Activated T-helper 2 cell treated with anti-CD3 and anti-CD28 coated beads, Interferon-gamma antibody, Interleukin-2, Interleukin-4, amounts not matched to agents 10 μg/mL and 5 μg/mL and 100 μg/mL, durations not matched to agents 14 hours and 24 hours and 36 hours (primary cell): ENCODE measurements at places on chromosomes 13 and 19.

DNA sequence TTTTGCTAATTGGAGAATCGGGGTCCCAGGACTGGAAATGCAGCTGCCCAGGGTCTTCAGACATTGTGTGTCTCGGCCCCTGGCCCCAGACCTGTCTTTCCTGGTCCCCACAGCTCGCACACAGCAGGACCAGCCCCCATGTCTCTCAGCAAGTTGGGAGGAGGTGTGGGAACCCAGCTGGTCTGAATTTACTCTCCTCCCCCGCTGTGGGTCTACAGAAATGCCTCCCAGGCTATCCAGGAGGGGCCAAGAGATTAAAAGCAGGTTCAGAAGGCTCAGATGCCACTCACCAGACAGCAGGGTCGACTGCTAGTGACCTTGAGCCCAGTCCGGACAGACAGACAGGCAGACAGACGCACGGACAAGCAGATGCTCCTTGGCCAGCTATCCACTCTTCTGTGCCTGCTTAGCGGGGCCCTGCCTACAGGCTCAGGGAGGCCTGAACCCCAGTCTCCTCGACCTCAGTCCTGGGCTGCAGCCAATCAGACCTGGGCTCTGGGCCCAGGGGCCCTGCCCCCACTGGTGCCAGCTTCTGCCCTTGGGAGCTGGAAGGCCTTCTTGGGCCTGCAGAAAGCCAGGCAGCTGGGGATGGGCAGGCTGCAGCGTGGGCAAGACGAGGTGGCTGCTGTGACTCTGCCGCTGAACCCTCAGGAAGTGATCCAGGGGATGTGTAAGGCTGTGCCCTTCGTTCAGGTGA is at the start of gene DAND5:
Gene DAND5 (plus strand): TSS at position 285 of the 697 bp plus-strand sequence. CDS start 85 bp downstream, at position 370.
- no peak within 1 kb of the TSS for H3K27ac ChIP-seq
- no peak within 1 kb of the TSS for H3K4me3 ChIP-seq
- no peaks in the 10 kb centered on the region for H3K36me3 ChIP-seq

GRCh38 chr13:97495678-97496077 is 61.7 kb downstream of the RAP2A start:
- H3K4me3 ChIP-seq = no peak overlapping the region
- no peak overlapping the region for H3K27ac ChIP-seq
- no peaks in the 10 kb centered on the region for H3K4me1 ChIP-seq
- DNase-seq = no peak

DNA sequence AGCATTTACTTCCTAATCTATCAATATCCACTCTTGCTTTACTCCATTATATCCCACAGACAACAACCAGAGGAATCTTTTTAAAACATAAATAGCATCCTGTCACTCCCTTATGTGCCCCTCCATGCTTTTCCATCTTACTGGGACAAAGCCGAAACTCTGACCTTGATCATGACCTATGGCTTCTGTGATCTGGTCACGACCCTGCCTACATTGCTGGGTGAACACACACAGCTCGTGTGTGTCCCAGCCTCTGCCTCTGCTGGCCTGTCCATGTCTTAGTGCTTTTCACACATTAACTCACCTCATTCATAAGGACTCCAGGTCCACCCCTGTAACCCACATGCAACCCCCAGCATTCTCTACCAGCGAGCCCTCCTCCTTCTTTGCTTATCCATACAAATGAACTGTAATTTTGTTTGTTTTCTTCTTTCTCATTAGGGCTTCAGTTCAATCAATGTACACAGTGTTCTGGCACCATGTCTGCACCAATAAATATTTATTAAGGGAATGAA is 95.9 kb upstream of the RAP2A start:
- peaks cover 3% of the 10 kb centered on the region for H3K4me1 ChIP-seq
- no peak for DNase-seq
- H3K36me3 ChIP-seq = peaks cover 4% of the 10 kb centered on the region
- no peak overlapping the region for H3K27ac ChIP-seq
- H3K27me3 ChIP-seq = no peaks in the 10 kb centered on the region

DNA sequence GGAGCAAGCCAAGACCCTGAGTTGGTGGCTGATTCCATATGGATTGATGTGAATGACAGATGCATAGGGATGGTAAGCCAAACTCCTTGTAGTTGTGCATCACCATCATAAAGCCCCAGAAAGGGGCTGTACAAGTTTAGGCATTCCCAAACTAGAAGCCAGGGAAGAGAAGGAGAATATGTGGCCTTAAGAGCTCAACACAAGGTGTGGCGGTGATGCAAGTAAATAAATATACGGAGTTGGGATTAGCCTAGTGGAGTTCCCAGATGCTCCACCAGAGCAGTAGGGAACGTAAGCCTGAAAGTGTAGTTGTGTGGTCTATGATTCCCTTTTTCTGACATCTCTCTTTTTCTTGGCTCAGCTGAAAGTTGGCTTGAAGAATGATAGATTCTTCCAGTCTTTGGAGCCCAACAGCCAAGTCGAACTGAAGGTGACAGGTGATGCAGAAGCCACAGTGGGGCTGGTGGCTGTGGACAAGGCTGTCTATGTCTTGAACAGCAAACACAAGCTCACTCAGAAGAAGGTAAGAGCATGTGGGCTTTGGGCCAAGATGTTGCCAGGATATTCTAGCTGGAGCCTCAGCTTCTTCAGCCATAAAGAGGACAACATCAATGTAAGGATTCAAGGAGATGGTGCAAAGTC is 30.1 kb downstream of the RDH8 start:
- DNase-seq = no peak
- no peaks in the 10 kb centered on the region for H3K36me3 ChIP-seq
- H3K4me3 ChIP-seq = no peak overlapping the region
- peaks cover 3% of the 10 kb centered on the region for H3K27me3 ChIP-seq
